ENCODE measurements at places on chromosomes 3 and 15.

GRCh38 chr15:100987143-100987542 lies 68.0 kb downstream of the LRRK1 start:
- DNase-seq = no peak

DNA sequence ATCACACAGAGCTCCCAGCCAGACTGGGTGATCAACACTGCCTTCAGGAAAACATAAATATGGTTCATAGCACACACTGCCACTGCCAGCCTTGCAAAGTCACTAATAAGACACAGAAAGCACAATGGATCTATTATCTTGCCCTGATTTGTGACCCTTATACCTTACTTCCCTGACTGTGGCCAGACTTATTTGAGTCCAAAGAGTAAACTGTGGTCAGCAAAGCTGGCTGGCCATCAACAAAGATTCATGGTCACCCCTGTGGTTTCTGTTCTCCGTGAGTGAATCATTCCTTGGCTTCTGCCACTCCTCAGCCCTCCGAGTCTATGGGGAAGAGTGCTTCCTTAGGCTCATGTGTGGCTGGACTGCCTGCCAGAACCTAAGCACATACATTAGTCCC lies 437.7 kb downstream of the RAP2B start:
- no peak for DNase-seq

DNA sequence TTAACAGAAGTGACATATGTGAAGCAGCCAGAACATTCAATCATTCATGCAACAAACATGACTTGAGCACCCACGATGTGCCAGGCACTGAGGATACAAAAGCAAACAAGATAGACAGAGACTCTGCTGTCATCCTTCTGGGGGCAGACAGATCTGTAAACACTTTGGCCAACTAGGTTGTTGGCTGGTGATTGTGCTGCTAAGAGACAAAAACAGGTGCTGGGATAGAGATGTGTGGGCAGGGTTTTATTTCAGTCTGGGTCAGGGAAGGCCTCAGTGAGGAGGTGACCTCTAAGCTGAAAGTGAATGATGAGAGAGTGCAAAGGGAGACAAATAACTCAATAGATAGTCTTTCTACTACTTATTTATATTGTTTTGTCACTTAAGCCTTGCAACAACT lies 147.0 kb upstream of the VEPH1 start:
- DNase-seq = no peak

- peak; percentile 24 for DNase-seq
These were observed 20.5 kb downstream of the SLC35A5 start for GRCh38 chr3:112582244-112582874.

DNA sequence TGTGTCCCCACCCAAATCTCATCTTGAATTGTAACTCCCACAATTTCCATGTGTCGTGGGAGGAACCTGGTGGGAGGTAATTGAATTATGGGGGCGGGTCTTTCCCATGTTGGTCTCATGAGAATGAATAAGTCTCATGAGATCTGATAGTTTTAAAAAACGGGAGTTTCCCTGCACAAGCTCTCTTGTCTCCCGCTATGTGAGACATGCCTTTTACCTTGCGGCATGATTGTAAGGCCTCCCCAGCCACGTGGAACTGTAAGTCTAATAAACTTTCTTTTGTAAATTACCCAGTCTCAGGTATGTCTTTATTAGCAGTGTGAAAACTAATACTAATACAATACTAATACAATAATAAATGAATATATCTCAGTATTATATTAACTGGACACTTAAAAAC lies 9.9 kb upstream of the YEATS2 start:
- no peak for DNase-seq

DNA sequence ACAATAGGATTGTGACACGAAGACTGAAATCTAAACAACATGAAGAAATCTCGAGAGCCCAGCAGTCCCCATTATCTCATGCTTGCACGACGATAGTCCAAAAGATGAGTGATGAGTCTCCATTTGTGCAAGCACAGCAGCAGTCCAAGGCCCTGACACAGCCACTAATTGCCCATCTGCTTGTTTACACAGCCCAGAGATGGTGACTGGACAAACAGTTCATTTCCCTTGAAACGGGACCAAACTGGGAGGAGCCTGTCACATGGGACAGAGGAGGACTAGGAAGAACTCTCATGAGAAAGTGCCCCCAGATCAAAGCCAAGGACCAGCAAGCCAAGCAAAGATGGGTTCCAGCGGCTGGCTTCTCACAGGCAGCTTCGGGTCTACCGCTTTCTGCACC lies 121.0 kb downstream of the GREM1 start:
- DNase-seq = peak; percentile 58

GRCh38 chr15:85312486-85312885 lies 67.9 kb upstream of the AKAP13 start:
- DNase-seq = no peak

DNA sequence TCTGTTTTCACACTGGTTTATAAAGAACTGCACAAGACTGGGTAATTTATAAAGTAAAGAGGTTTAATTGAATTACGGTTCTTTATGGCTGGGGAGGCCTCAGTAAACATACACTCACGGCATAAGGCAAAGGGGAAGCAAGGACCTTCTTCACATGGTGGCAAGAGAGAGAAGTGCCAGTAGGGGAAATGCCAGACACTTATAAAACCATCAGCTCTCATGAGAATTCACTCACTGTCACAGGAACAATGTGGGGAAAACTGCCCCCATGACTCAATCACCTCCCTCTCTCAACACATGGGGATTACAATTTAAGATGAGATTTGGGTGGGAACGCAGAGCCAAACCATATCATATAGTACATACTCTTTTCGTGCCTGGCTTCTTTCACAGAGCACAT lies 42.4 kb downstream of the MAP2K1 start:
- DNase-seq = no peak

- no peak for DNase-seq
These were observed 32.5 kb downstream of the NME9 start for GRCh38 chr3:138297059-138297607.

GRCh38 chr3:58414538-58415197 lies 19.0 kb downstream of the PDHB start:
- DNase-seq = peak; percentile 55

DNA sequence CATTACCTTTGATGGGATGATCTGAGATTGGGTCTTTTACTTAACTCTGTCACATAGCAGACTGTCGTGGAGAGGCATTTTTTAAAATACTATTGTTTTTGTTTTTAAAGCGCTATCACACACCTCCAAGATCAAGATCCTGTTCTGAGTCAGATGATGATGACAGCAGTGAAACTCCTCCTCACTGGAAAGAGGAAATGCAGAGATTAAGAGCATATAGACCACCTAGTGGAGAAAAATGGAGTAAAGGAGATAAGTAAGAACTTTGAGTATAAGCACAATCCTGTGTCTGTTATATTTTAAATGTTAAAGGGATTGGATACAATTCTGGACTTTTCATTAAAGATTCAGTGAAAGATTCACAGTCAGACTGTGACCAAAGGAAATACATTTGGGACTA lies 18.4 kb upstream of the ZBTB47 start:
- DNase-seq = no peak

- DNase-seq = no peak
These were observed at the start of gene CCR5 for GRCh38 chr3:46370839-46371518. Gene CCR5 (plus strand): TSS chr3:46370946. CDS start chr3:46372903, 1,957 bp downstream.

DNA sequence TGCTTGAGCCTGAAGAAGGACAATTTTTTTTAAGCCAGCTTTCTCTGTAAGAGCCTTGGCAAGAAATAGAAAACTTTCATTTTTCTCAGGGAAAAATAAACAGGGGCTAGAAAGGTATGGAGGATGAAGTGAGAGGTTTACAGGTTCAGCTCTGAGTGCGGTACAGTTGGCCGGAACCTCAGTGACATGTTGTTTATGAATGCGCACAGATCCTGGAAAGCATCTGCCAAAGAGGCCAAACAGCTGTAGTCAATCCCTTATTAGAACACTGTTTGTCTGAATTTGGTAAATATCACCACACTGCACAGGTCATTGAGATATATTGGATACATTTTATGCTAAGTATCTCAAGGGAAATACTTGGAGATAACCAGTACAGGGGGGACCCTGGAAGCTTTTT lies 561.8 kb upstream of the MDFIC2 start:
- no peak for DNase-seq

DNA sequence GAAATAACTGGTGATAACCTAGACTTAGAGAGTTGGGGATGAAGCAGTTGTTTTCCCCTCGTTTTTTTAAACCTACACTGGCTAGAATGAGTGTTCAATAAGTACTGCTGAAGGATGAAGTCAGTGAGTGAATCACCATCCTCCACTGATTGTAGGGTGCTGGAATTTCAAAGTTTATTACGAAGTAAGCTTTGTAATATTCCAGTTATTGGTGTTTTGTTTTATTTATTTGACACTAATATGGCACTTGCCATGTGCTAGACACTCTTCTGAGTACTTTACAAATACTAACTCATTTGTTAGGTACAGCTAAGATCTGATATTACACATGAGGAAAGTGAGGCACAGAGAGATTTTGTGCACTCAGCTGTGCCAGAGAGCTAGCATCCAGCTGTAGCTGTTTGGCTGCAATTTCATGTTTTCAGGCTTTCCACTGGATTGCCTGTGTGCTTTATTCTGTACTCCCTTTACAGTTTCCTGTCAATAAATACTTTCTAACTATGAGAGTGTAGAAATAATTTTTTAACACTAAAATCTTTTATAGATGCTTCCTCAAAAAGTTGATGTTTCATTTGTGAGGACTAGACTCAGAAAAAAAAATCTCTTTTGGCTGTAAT lies 5.8 kb downstream of the MAP2K5 start:
- no peak for DNase-seq

GRCh38 chr15:88881775-88882174 lies 13.6 kb downstream of the HAPLN3 start:
- no peak for DNase-seq

DNA sequence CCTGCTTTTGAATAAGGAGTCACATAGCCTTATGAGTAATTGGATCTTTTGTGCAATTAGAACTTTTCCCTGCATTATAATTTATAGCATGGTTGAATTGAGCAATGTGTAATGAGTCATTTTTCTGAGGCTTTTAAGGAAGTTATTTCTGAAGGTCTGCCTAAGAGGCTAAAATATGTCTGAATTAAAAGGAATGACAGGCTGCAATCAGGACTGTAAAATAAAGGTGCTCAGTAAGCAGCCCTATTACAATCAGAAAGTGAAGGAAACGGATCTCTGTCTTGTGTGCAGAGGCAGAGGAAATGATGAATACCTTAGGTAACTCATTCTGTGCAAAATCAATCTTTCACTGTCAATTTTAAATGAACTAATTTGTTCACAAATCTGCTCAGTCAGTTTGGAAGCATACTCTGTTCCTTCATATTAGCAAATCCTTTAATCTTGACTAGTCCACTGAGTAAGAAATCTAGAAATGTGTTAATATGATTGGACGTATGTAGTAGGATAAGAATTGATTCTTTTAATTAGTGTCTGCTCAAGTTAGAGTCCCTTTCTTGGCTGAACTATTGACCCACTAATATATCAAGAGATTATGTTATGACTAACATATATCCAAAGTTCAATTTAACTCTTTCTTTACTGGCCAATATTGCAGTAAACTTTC lies 290.1 kb downstream of the ZIC1 start:
- no peak for DNase-seq

- DNase-seq = no peak
These were observed 13.3 kb downstream of the SH2D7 start for GRCh38 chr15:78105476-78106241.

DNA sequence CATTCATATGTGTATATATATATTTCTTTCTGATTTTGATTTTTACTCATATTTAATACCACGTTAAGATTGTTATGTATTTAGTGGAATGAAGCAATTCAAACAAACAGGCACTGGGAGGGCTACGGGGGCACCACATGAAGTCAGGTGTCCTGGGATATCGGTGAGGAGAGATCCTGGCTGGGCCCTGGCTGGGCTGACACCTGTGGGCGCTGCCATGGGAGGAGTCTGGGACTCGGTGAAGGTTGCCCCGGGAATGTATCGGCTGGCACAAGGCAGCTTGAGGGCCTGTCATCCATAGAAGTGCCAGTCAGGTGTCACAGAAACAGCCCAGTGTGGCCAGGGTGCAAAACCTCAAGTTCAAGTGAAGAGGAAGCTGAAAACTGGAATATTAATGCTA lies 766.9 kb upstream of the ARPP21 start:
- no peak for DNase-seq

DNA sequence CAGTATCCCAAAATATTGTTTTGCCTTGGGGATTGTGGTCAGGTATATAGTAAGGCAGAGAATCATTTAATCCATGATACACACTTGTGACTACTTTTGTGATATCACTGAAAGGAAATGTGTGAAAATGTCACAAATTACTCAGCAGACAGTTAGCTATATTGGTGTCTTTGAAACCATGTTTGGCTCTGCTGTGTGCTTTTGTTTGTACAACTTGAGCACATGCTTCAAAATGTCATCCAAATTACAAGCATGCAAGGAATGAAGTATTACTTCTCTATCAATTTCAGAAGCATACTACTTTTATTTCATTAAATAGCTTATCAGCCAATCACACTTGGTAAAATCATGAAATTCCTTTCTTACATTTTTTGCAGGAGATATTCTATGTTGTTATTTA lies 619.0 kb upstream of the AGTR1 start:
- no peak for DNase-seq

DNA sequence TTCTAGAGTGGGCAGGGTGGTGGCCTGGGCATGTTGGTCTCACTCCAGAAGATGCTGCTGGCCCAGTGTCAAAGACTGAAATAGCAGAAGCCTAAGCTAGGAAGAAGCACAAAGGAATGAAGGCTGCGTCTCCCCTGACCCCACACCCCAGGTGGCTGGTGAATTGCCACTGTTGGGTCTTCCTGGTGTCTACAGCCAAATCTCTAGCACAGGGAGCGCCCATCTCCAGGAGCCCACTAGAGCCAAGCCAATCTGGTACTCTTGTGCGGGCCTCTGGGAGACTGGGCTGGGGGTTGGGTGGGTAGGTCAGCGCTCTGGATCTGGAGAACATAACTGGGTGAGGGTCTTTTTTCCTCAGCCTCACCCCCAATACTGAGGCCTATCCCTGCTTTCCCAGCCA lies 894 bp downstream of the TUSC2 start:
- DNase-seq = no peak

DNA sequence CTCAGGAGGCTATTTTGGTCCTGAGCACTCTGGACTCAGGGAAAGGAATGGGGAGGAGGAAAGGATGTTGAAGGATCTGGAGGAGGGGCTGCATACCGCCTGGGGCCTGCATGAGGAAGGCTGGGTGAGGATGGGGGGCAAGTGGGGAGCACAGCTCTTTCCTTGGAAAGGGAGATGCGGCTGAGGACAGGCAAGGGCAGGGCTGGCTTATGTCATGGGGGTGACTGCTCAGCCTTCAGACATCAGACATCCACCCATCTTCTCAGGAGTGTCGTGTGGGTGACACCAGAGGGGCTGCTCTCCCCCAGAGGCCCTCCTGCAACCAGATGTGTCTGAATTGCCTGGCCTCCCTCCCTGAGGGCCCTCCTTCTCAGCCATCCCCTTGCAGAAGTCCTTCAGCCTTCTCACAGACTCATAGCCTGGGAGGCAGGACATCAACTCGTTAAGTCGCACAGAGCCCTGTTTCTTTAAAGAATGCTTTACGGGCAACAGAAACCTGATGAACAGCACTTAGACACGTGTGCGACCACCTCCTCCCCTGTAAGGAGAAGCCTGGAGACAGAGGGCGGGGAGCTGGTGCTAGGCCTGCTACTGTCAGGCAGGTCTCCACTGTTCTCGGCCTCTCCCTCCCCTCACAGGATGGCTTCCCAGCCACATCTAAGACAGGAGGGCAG lies 252.3 kb downstream of the OCA2 start:
- DNase-seq = no peak

Data from right lung (tissue), 10 donors.